ENCODE measurements at places on chromosomes 13 and 19.

GRCh38 chr13:94346261-94347019 lies 133.0 kb downstream of the DCT start:
- no peak for DNase-seq

DNA sequence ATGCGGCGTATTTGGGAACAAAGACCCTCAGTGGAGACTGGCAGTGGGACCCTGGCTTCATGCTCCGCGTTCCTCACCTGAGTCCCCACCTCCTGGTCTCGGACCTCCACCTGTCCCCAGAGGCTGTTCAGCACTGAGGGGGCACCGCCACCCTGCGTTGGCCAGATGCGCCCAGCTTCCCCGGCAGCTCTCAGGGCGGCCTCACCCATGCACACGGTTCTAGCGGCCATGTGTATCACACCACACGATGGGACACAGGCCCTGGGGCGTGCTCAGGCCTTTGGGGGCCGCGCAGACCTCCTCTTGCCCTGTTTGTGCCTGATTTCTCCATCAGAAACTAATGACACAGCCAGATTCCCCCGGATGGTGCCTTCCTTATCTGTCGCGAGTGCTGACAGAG lies 138.1 kb downstream of the KDM4B start:
- no peak for DNase-seq

- DNase-seq, result no peak
Measured at GRCh38 chr19:42045575-42045974, 24.4 kb downstream of the GRIK5 start.

GRCh38 chr13:91661692-91662490 lies 263.5 kb downstream of the GPC5 start:
- no peak for DNase-seq

DNA sequence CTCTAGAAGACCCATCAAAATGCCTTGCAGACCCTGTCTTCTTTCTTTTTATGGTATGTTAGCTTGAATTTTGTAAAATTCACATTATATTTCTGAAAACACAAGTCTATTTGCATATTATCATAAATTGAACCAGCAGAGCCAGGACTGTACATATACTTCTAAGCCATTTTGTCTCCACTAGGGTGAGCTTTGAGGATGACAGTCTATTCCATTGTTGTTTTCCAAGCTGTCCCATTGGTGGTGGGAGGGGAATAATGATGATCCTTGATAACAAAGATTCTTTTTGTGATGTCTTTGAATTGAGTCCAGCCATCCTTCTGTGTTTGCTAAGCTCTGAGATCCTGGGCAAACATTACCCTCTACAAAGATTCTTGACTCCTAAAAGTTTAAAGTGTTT lies 359.3 kb upstream of the PCDH20 start:
- DNase-seq, result no peak

- DNase-seq, result no peak
Measured at GRCh38 chr13:113114511-113115362, 7.9 kb upstream of the F10 start.

DNA sequence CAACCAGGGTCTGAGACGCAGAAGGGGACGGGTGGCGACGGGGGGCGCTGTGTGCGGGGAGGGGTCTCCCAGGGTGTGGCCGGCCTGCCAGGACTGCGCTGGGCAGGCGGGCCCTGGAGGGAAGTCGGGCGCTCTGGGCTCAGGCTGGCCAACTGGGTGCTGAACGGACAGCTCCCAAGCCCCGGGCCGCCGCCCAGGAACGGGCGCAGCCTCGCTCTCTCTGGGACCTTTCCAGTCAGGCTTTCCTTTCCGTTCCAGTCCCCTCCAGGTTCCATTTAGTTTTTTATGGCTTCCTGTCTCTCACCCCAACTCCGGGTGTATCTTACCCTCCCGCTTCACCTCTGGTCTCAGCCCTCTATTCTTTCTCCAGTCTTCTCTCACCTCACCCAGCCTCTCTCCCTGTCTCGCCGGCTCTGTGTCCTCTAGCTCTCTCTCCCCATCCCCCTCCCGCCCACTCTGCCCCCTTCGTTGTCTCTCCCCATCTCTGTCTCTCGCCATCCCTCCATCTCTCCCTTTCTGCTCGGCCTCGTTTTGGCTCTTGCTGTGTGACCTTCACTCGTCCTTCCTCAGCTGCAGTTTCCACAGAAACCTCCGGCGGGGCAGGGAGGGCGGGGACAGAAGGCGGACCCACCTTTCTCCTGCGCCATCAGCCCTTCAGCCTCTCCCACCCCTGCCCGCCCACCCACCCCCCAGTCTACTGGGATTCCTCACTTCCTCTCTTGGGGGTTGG lies 3.3 kb upstream of the ATP1A3 start:
- no peak for DNase-seq

- no peak for DNase-seq
Measured at GRCh38 chr19:3494051-3494450, 6.4 kb downstream of the DOHH start.

GRCh38 chr19:55173714-55174409 lies 6.2 kb downstream of the SYT5 start:
- peak; percentile 16 for DNase-seq

- no peak for DNase-seq
Measured at GRCh38 chr19:41386442-41386841, 10.1 kb downstream of the TMEM91 start.

DNA sequence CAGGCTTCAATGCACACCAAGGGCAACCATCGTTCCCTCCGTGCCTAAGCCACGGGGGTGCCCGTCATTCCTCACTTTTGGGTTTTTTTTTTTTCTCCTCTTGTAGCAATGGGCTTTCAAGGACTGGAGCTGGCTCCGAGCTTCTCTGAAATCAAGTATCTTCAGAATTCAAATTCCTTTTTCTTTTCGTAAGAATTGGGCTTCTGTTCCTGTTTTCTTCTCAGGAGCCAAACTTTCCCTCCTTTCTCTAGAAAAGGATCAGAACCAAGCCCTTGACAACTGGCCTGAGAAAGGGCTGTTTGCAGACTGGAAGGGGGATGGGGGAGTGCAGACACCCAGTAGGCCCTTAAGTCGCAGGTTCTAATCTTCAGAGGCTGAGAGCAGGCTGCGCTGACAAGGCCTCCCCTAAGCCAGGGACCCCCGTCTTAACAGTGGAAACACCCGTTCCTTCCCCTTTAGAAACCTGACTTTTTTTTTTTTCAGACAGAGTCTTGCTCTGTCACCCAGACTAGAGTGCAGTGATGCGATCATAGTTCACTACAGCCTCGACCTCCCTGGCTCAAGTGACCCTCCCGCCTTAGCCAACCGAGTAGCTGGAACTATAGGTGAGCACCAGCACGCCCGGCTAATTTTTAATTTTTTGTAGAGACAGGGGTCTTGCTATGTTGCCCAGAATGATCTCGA lies 51.6 kb downstream of the RFX2 start:
- DNase-seq, result no peak

GRCh38 chr13:26446751-26447150 lies 110.7 kb upstream of the WASF3 start:
- no peak for DNase-seq

- no peak for DNase-seq
Measured at GRCh38 chr19:8039231-8039630, 13.3 kb upstream of the CCL25 start.

DNA sequence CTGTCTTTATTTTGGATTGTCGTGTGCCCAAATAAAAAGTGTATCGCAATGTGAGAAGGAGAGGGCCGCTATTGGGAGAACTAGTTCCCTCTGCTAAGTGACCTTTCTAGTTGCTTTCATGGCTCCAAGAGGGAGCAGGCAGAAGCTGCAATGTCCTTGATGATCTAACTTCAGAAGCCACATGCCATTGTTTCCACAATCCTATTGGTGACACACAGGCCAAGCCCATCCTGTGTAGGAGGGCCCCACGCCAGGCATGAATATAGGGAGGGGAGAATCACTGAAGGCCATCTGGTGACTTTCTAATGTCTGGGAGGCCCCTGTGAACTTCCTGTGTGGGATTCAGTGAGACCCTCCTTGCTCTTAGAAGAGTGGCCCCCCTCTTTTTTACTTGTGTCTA lies 47.8 kb upstream of the KPNA3 start:
- DNase-seq, result no peak

- no peak for DNase-seq
Measured at GRCh38 chr19:18104793-18105131, 7.2 kb downstream of the MAST3 start.

DNA sequence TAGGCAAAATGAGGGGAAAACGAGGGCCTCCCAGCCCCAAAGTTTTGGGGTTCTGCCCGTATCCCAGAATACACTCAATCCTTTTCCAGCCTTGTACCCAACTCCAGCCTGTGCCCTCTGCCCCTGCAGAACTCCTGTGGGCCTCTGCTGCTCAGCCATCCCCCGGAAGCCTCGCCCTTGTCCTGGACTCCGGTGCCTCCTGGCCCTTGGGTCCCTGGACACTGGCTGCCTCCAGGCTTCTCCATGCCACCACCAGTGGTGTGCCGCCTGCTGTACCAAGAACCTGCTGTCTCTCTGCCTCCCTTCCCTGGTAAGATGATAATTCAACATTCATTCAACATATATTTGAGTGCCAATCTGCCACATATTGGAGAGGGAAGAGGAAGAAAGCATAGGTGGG lies 3.8 kb downstream of the DMRTC2 start:
- no peak for DNase-seq

GRCh38 chr19:6464070-6464873 lies at the start of gene CRB3:
CRB3 (plus strand) TSS chr19:6464271; CDS start chr19:6464702, 431 bp downstream.
- DNase-seq, result peak; percentile 17

DNA sequence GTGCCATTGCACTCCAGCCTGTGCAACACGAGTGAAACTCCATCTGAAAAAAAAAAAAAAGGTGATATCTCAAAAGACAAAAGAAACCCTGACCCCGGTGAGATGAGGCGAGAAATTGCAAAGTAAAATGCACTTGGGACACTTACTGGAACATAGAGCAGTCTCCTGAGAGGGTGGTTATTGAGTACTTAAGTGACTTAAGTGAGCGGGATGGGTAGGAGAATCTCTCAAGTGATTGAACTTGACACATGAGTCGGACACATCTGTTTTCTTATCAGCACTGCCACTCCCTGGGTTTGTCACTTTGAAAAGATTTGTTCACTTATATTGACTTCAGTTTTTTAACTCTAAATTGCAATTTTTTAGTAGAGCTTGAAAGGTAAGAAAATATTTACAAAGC lies 2.8 kb downstream of the ZNF429 start:
- DNase-seq, result no peak

- peak; percentile 9 for DNase-seq
Measured at GRCh38 chr19:1935484-1936208, 5.3 kb upstream of the CSNK1G2 start.

GRCh38 chr19:43784981-43785808 lies 4.4 kb upstream of the KCNN4 start:
- peak; percentile 65 for DNase-seq

GRCh38 chr19:4596033-4596904 lies 36.8 kb upstream of the SEMA6B start:
- no peak for DNase-seq

DNA sequence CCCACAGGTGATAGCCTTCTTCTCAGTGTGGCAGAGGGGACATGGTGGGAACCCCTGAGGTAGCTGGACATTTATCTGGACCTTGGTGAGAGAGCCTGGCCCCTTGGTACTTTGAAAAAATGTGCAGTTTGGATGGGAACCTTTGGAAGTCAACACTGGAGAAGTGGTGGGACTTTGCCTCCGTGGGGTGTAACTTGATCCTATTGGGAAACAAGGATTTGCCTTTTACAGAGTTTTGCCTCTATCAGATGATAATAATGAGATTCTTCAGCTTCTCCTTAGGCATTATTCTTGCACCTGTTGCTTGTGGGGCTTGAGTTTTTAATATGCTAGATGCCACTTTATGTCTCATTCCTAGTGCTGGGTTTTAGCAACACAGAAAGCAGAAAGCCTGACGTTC lies 99.0 kb downstream of the ERCC5 start:
- DNase-seq, result no peak

DNA sequence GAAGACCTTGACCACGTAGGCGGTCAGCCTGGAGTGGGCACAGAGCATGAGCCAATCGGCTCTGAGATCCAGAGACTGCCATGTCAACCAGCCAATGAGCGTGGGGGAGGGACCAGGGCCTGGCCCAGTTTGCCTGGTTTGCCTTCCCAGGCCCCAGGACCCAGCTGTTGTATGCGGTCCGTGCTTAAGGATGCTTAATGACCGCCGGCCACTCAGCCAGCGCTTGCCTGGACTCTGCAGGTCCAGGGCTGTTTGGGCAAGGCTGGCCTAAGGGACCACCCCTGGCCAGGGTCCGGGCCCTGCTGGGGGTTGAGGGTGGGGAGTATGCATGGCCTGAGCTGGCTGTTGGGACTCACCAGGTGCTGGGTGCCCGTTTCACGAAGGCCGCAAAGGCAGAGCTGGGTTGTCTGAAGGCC lies 23.1 kb upstream of the TNFSF14 start:
- DNase-seq, result no peak

GRCh38 chr19:10432736-10433130 lies 12.4 kb downstream of the PDE4A start:
- DNase-seq, result no peak

DNA sequence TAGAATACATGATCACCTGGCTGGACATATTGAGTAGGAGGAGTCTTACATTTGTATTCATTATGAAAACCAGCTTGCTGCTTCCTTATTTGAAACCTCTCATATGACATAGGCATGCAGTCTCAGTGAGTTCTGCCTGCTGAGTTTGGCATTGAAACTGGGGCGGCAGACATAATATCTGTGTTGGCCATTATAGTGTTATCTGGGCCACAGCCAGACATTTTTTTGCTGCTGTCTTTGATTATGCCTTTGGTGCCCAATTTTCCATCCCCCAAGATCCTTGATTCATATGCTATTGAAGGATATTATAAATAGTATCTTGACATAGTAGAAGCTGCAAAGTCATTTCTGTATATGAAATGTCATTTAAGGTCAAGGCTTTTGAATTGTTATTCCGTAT lies 15.8 kb downstream of the FREM2 start:
- DNase-seq, result no peak

GRCh38 chr19:2636897-2637683 lies 65.4 kb downstream of the GNG7 start:
- DNase-seq, result no peak

DNA sequence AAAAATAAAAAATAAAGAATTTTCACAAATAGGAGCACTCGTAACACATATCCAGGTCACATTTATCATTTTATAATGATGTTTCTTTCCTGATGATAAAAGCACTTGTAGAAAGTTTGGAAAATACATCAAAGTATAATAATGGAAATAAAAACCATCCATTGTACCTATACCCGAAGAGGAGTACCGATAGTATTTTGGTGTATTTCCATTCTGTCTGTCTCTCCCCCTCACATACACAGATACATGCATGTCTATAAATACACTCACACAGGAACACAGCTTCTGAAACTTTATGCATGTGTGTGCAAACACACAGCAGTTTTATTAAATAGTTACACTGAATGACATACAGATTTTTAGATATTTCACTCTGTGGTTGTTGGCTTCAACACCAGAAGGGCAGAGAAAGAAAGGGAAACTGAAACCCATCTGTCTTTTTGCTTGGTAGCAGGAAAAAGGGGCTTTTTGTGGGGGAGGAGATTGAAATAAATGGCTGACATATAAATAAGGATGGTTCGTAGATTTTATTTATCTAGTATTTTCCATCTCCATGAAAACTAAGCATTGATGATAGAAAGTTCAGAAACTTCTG lies 114.8 kb downstream of the LRCH1 start:
- no peak for DNase-seq

Data from renal cortical epithelial cell (primary cell).